ENCODE measurements at places on chromosomes 6 and 20.

DNA sequence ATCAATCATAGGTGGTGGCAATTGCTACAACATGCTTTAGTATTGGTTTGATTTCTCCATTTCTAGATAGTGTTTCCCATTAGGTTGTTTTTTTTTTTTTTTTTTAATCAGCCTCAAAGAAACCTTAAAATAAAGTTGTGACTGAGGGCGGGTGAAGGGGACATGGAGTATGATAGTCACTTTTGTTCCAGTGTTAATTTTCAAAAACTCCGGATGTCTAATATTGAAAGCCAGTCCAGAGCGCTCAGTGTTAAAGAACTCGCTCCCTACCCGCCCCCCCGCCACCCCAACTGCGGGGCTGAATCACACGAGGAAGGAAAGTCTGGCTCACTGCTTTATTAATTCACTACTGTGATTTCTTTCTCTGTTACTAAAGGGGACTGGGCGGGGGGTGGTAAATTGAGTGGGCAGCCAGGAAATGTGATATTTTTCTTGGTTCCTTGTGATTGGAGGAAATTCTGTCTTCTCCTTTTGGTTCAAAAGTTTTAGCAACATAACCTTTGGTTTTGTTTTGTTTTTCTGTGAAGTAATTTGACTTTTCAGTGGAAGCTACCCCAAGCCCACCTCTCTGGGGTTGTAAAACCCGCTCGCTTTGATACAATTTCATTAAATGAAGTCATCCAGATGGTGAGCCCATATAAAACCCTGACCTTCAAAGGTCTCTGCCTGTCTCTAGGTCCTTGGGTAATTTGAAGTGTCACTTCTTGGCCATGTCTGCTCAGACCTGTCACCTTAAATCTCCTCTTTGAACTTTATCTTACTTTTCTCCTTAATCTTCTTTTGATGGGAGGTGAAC, 38.0 kb downstream of the TNFAIP3 start:
- peak; percentile 30 for DNase-seq

GRCh38 chr6:28807682-28808280, 116.0 kb downstream of the TRIM27 start:
- peak; percentile 45 for DNase-seq

- no peak for DNase-seq
Measured at GRCh38 chr20:37095108-37095598, 644 bp downstream of the RBL1 start.

DNA sequence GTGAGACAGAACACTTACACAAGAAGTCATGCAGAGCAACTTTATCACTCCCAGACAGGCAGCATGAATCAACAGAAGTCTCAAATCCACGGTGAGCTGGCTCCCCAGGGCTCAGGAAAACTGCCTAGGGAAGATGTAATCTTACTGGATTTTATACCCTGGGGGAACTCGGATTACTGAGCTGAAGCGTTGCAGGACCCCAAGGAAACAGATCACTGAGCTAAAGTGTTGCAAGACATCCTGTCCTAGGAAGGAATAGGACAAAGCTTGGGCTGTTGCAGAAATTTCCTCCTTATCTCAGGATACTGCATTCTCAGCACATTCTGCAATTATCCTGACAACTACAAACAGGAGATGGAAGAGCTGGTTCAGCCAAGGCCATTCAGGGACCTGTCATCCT, 224.8 kb downstream of the TFAP2A start:
- no peak for DNase-seq

DNA sequence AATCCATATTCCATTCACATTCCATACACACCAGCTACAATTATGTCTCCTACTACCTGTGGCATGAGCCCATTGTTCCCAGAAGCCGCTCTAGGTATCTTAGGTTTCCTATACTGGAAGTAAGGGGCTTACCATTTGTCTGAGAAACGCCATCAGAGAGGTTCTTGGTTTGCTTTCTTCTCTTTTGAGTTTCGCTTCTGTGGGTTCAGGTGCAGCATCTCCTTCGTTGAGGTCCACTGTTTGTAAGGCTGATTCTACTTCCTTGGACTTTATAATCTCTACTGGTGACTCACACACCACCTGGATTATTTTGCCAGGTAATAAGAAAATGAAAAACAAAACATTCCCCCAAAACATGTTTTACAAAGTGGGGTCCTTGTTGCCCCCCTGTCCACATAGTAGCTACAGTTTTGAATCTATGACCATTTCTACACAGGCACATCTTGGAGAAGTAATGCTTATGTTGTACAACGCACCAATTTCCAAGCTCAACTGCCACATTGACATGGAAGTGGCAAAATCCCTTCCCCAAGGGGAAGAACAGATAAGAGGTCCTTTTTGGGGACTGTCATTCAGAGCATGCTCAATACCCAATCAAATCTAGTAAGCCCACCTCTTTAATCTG, 103.5 kb downstream of the BCAS1 start:
- no peak for DNase-seq

DNA sequence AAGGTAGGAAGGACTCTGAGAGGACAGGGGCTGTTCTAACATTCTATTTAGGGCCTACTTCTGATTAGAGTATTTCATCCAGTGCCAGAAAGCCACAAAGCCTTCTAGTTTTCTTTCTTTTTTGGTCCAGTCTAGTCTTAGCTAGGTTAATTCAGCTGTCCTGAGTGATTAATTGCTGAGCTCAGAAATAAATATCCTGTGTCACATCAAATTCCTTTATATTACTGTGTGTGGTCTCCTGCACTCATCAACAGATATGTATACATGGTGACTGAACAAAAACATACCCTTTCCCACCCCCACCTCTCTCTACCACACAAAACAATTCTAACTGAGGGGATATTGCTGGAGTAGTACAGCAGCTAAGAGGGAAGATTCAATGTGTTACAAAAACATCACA, 601.5 kb upstream of the NRSN1 start:
- DNase-seq: no peak

- DNase-seq: no peak
Measured at GRCh38 chr6:93496548-93496947, 77.2 kb upstream of the EPHA7 start.

- DNase-seq: no peak
Measured at GRCh38 chr20:21569586-21569985, 55.7 kb upstream of the NKX2-2 start.

GRCh38 chr20:2386516-2387179, 5.9 kb downstream of the TGM6 start:
- peak; percentile 49 for DNase-seq

DNA sequence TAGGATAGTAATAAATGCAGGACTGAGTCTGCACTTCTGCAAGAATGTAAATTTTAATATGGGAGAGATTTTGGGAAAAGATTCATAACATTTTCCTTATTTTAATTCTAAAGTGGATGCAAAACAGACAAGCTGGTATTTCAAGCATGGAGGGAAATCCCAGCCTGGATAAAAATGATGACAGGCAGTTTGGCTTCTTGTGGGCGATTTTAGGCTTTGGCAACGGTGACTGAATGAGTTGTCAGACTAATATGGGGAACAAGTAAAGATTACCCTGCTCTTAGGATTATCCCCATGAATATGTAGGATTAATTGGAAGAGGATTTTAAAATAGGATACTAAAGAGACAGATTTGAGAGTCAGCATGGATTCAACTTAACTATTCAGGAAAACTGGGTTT, 21.0 kb downstream of the OGFRL1 start:
- DNase-seq: no peak

All from AG10803 (cell line).